ENCODE measurements at places on chromosomes 2 and 18.

DNA sequence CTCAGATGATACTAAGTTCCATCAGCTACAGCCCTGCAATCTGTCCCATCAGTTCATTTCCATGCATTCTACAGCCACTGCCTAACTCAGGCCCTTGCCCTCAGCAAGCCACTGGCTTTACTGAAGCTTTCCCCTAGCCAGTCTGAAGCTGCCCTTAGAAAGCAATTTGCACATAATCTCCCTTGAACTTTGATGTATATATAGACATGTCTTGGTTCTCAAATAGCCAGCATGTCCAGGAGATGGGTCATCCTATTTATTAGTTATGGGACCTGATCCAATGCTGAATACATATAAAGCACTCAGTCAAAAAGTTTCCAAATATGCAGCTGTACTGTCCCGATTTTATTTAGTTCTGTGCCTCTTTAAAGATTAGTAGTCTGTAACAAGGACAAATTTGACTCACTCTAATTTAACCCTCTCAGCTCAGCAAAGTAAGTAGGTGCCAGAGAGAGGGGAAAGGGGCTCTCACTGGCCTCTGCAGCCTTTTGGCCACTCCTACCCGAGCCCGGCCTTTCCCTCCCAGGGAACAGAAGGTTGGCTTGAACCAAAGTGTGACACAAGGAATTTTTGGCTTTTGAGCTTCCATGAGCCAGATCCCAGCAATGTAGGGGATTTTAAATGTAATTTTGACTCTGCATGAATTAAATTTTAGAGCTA lies 70.7 kb downstream of the CCDC93 start:
- DNase-seq: no peak

- DNase-seq: no peak
Measured at GRCh38 chr2:162838136-162838497, 450 bp downstream of the KCNH7 start.

- DNase-seq: no peak
Measured at GRCh38 chr2:142857256-142858164, 20.0 kb upstream of the KYNU start.

DNA sequence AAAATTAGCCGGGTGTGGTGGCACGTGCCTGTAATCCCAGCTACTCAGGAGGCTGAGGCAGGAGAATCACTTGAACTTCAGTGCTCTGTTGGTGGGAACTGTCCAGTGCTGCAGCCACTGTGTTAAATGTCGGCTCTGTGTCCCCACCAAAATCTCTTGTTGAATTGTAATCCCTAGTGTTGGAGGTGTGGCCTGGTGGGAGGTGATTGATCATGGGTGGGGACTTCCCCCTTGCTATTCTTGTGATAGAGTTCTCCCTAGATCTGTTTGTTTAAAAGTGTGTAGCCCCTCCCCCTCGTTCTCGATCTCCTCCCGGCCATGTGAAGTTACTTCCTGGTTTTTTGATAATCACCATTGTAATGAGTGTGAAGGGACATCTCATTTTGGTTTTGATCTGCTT lies 9.8 kb upstream of the RPL31 start:
- DNase-seq: no peak

DNA sequence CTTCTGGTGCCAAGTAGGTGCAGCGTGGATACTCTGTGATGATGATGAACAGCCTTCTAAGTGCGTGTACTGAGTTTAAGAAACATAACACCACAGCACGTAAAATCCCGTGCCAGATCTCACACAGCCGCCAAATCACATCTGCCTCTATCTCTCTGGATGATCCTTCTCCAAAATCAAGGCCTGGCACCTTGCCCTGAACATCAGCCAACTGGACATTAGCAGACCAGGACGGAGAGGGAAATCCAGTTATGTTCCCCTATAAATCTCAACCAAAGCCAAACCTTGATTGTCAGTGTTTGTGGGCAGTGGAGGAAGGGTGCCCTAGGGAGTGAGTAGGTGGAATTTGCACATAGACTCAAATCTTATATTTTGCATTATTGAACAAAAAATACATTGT lies 164.3 kb downstream of the MIB1 start:
- DNase-seq: no peak

GRCh38 chr2:196233805-196234475 lies 62.6 kb upstream of the STK17B start:
- no peak for DNase-seq

DNA sequence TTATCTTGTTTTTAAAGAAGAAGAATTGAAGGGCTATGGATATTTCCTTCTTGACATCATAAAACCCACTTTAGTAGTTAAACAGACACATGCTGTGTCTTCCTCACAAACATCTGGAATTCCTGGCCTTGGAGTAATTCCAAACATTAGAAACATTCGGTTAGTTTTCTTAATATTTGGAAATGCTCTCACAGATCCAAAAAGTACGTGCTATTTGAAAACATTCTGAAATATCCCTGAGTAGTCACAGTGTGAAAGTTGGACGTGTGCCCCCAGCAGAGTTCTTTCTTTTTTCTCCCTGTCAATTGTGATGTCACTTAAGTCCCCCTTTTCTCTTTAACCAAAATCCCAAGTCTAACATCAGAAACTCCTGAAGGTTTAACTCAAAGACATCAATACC lies 91.3 kb downstream of the ANTXR1 start:
- no peak for DNase-seq

GRCh38 chr2:885230-886071 lies 65.2 kb upstream of the SNTG2 start:
- DNase-seq: no peak

DNA sequence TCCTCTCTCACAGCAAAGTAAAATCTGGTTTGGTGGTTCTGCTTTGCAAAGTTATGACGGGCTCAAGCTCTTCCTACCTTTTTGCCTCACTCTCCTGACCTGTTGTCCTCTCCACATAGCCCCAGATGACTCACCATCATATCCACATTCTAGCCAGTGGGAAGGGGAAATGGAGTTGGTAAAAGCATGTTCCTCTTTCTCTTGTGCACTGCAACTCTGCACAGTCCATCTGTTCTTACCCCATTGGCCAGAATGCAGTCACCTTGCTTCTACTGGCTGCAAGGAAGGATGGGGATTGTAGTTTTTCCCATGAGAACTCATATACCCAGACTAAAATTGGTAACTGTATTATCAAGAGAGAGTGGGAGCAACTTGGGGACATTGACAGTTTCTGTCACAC lies 50.4 kb upstream of the SMIM21 start:
- DNase-seq: no peak

DNA sequence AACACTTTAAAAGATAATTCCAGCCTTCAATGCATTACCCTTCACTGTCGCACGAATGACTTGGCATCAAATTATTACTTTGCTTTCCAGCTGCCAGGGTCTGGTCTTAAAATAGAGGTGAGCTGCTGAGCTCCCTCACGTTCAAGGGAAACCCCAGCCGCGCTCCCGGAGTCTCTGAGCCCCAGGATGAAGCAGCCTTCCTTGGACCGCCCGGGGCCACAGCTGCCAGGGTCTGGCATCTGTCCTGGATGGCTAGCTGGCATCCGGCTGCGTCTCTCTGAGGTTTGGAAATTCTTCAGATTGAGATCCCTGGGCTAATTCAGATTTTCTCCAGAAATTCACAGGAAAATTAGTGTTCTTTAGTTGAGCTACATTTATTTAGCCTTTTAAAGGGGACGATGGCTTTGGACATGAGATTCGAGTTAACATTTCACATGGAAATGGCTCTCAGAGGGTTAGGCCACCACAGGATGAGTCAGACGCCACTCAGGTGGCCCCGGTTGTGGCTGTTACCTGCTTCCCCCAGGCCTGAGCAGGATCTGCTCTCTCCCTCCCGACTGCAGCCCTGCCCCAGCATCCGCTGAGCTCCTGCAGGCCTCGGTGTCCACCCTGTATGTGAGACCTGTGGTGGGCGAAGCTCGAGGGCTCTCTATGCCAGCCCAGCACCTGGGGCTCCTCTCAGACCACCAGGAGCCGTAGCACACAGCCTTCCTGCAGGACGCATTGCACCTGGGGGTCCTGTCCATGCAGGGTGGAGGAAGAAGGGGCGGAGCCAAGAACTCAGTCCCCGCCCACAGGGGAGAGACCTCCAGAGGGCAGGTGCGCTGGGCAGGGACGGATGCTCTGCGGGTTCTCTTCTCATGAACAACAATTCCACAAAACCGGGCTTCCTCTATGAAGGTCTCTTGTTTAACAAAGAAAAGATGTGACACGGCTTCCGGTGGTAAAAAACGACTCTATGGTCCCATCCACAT lies 255.5 kb downstream of the TWIST2 start:
- no peak for DNase-seq

- DNase-seq: no peak
Measured at GRCh38 chr2:99880148-99880963, 262.0 kb downstream of the AFF3 start.

GRCh38 chr2:24482251-24482971 lies 8.6 kb upstream of the NCOA1 start:
- no peak for DNase-seq

DNA sequence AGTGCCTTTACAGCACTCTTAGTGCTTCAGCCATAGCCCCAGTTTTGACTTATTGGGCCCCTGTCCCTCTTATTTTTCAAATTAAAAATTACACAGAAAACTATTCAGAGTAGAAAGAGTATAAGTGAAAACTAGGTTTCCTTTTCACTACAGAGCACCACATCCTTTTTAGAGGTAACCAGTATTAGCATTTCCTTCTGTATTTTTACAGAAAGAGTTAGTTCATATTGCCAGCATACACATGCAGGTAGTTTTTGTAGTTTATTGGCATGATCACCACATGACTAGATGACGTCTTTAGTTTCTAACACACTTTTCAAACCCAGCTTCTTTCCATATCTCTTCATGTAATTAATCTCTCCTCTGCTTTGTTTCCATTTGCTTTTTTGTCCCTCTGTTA lies 66.4 kb downstream of the UBE2E3 start:
- no peak for DNase-seq

- no peak for DNase-seq
Measured at GRCh38 chr18:12056034-12056883, 37.4 kb upstream of the ANKRD62 start.

DNA sequence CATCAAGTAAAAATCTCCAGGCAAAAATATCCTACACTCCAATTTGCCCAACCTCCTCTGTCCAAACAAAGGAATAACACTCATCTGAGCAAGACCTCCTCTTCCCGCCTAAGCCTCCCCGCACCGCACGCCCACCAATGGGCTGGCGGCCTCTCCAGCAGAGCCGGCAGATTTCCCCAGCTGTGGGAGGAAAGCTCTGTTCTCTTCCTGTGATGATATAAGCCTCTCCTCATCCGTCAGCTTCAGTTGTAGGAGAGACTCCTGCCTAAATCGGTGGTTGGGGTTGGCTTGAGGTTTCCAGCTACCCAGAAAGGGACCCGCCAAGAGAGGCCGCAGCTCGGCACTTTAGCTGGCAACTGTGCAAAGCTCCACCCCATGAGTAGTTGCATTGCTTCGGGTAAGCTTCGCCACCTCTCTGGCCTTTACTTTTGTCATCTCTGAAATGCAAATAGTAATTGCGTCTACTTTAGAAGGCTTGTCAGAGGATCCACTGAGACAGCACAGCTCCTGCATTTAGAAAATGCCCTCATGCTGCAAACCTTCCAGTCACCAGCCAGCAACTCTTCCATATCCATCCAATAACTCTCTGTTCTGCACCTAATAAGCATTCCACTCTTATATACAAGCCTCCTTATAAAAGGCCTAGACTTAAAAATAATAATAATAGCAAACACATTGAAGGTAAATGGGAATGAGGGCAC lies 146.4 kb downstream of the MYT1L start:
- no peak for DNase-seq

- DNase-seq: no peak
Measured at GRCh38 chr2:230636684-230637271, 75.9 kb upstream of the CAB39 start.

DNA sequence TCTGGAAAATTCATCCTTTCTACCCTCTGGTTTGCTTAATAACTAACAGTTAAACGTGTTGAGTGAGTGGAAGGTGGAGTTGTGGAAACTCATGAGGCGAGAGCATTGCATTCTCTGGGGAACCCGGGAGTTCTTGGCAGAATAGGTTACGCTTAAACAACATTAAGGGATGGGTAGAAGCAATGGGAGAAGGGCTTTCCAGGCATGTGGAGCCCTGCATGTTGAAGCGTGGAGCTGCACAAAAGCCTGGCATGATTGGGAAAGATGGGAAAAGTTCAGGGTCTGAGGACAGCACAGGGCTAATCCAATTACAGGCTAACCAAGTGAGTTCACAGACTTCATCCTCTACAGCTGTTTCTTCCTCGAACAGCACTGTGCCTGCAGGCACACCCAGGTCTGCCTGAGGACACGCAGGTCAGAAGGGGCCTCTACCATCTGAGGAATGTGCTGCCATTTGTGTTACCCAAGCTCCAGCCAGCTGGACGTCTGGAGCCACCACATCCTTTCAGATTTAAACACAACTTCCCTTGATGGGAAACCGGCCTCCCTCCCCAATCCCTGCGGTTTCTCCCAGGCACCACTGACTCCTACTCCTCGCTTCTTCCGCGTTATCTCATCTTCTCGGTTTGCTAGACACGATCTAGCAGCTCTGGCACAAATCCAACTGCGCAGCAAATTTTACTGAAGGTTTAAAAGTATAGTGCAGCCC lies 164.2 kb downstream of the ANTXR1 start:
- DNase-seq: no peak

DNA sequence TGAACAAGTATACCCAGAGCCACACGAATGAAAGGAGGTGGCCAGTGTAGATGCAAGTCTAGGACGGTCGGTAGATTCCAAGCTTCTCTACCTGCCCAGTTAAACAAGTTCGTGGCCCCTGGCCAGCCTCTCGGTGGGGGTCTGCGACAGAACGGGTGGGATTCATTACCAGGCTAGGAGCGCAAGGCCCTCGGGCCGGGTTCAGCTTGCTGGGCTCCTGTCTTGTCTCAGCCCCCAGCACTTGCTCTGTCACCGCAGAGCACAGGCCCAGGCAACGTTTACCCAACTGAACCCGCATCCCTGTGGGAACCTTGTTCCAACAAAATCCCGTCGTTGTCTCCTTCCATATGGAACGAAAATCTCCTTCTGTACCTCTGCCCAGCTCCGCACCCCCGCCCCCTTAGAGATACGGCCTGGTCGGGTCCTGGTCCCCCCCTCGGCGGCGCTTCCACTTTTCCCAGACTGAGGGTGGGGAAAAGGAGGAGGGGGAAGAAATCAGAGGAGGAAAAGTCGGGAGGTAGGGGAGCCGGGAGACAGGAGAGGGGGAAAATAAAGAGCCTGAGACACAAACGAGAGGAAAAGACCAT lies 1.9 kb upstream of the EMX1 start:
- no peak for DNase-seq

DNA sequence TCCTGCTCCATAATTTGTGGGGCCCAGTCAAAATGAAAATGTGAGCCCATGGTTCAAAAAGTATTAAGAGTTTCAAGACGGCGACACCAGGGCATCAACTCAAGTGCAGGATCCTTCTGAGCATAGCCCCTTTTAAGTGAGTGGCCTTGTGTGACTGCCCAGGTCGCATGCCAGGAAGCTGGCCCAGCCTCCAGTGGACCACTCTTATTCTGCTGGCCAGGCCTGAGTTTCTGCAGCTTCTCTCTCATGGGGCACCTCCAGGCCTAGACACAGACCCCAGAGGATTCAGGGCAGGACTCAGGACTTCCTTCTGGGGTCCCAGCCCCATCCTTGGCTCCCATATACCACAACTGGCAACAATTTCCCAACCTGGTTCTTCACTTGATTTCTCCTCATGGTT lies 83.5 kb upstream of the HAAO start:
- DNase-seq: no peak

GRCh38 chr2:96546321-96546720 lies 9.8 kb downstream of the ARID5A start:
- no peak for DNase-seq

- no peak for DNase-seq
Measured at GRCh38 chr2:190214426-190215194, 105.0 kb downstream of the HIBCH start.

Measured in SIG-M5 (cell line).